ENCODE measurements at places on chromosomes 3 and 15.
A peak's percentile ranks its signal among the peaks of the same experiment; 100 is the strongest.

- no peak for ATAC-seq
These were observed 24.3 kb upstream of the RPL14 start for GRCh38 chr3:40432793-40433192.

DNA sequence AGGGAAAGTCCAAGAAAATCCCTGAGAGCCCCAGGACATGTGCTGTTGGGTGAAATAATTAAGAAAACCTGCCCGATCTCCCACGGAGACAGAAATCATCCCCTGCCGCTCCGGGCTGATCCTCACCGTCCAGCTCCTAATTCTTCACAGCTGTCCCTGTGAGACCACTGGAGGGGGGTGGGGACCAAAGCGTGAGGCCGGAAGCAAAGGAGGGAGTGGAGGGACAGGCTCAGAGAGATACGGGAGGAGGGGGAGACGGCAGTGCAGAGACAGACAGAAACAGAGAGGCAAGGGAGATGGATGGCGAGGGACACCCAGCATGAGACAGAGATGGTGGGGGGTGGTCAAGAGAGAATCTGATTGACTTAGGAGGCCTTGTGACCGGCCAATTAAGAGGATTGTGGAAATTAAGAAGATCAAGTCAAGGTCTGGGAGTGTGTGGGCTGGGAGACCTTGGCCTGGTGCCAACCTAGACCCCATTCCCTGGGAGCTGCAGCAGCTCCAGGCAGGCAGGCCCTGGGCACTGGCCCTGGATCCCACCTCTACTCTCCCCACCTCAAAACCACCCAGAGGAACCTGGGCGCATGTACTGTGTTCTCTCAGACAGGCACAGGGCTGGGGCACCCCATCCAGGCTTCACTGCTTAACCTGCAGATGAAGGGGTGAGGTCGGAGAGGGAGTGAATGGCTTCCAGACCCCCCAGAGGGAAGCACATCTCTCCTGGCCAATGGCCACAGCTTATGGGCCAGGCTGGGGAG, 113.2 kb upstream of the ALDH1A3 start:
- ATAC-seq: no peak

DNA sequence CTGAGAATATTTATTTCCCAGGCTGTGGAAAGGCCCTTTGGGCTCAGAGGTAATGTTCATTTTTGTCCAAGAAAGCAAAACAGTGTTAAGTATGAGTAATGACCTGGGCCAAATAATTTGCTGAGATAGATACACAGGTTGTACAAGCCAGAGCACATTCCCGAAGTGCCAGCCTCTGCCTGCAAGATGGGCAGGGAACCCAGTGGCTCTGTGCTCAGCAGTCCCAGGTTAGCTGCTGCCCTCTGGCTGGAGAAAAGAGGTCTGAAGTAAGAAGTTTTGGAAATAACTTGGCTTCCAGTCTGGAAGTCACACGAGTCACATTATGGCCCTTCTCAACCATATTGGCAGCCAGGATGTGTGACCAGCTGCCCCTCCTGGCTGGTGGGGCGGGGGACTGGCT, 20.2 kb downstream of the MYZAP start:
- no peak for ATAC-seq

DNA sequence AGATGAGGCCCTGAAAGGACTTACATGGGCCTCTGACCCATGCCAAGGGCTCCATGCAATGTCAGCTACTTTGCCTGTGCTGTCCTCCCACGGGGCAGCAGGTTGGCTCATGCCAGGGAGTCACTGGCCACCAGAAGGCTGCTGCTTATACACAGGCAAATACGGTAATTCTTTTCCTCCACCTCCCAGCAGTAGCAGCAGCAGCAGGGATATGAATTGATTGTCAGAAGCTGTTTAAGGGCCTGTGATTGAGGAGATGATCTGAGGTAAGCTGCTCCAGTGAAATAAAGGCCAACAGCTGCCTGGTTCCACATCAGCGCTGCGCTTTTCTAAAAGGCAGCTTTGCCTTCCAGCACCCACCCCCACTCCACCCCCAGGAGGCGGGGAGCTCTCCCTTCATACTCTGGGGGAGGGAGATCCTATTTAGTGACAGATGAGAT, 250.5 kb downstream of the SHQ1 start:
- ATAC-seq: no peak

DNA sequence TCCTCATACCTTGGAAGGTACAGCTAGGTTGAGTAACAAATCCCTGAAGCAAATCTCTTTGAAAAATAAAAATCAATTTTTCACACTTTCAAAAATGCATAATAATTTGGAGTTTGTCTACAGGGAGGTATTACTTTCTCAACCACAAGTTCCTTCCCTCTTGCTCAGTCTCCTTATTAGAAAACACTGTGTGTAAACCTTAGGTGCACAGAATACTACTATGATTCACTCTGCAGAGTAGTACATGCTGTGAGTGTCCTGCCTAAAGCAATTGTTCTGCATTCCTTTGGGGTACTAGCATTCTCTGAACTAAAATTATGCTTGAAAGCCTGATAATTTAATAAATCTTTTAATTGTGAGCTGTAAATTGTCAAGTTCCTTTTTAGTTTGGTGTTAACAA, 115.9 kb upstream of the EPHA3 start:
- ATAC-seq: no peak

DNA sequence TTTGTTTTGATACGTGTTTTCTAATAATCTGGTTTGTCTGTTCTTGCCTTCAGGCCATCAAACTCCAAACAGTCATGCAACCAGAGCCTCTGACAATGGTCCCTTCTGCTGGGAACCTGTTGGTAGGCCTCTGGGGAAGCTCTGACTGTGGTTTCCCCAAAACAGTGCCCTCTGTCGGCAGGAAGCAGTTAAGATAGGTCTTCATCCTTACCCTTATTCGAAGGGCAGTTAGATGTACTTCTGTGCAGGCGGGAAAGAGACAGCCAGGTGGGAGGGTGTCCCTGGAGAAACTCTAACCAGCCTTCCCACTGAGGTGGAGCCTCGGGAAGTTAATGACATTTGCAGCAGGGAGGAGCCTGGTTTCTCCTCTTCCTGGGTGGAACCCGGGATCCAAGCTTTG, 81.6 kb upstream of the CHMP2B start:
- ATAC-seq: no peak

GRCh38 chr15:46450112-46450809, 815.4 kb downstream of the SQOR start:
- ATAC-seq: no peak

DNA sequence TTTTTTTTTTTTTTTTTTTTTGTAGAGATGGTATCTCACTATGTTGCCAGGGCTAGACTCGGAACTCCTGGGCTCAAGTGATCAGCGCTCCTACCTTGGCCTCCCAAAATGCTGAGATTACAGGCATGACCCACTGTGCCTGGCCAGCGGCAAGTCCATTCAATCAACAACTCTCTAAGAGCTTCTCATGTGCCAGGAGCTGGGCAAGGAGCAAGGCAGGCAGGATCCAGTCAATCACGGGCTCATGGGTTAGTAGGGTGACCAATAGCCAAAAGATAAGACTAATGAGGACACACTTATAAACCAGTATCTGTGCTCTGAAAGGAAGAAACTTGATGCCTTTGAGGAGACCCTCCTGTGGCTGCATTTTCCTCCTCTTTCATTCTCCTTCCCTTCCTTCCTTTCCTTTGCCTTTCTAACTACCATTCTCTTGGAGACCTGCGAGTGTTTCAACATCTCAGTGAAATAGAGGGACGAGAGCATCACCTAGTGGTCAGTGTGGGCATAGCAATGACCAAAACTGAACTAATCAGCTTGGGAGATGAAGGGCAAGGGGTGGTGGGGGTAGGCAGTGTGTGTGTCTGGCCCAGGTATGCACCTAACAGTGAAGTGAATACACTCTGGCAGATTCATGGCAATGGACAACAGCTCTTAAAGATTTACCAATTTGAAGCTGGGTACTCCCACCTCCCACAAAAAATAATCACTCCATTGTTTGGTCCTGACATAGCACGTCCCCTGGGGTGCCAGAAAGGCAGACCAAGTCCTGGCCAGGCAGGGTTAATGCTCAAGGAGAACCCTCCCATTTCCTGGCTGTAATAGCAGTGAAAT, 6.3 kb downstream of the RPP25 start:
- peak; percentile 75 for ATAC-seq

DNA sequence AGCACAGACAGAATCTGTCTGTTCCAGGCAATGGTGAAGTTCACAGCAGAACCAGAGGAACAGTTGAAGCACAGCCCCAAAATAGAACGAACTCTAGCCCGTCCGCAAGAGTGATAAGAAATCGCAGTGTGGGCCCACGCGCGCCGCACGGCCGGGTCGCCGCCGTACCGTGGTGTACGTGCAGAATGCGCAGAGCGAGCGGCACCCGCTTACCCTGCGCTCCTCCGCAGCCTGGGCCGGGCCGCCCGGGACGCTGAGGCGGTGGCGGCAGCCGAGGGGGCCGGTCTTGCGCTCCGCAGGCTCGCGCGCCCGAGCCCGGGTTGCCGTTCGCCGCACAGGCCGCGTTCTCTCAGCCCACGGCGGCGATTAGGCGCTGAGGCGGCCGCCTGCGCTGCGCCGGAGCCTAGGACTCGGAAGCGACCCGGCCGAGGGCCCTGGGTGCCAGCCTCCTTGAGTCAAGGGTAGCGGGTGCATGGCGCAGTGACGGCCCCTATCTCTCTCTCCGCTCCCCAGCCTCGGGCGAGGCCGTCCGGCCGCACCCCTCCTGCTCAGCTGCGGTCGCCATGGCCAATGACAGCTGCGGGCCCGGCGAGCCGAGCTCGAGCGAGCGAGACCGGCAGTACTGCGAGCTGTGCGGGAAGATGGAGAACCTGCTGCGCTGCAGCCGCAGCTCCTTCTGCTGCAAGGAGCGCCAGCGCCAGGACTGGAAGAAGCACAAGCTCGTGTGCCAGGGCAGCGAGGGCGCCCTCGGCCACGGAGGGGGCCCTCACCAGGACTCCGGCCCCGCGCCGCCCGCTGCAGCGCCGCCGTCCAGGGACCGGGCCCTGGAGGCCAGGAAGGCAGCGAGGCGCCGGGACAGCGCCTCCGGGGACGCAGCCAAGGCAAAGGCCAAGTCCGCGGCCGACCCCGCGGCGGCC, 20.5 kb downstream of the WDR73 start:
- ATAC-seq: peak; percentile 80

GRCh38 chr3:105930733-105931132, 61.9 kb upstream of the CBLB start:
- ATAC-seq: no peak

- ATAC-seq: no peak
These were observed 43.5 kb downstream of the KCNAB1 start for GRCh38 chr3:156163848-156164247.

DNA sequence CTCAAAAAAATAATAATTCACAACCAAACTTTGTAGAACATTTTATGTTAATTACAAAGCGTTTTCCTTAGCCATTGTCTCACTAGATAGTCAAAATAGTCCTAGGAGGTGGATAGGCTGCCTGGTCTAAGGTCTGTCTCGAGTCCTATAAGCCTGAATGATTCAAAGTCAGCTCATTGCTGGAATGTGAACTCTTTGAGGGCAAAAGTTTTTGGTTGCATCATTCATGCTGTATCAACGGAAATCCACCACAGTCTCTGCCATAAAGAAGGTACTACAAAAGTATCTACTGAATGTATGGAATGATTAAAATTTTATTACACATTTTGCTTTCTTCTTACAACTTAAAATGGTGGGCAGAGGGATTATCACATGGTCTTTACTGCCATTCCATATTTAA, 387.3 kb upstream of the RARB start:
- ATAC-seq: no peak

GRCh38 chr3:187296911-187297310, 5.4 kb upstream of the MASP1 start:
- ATAC-seq: no peak

DNA sequence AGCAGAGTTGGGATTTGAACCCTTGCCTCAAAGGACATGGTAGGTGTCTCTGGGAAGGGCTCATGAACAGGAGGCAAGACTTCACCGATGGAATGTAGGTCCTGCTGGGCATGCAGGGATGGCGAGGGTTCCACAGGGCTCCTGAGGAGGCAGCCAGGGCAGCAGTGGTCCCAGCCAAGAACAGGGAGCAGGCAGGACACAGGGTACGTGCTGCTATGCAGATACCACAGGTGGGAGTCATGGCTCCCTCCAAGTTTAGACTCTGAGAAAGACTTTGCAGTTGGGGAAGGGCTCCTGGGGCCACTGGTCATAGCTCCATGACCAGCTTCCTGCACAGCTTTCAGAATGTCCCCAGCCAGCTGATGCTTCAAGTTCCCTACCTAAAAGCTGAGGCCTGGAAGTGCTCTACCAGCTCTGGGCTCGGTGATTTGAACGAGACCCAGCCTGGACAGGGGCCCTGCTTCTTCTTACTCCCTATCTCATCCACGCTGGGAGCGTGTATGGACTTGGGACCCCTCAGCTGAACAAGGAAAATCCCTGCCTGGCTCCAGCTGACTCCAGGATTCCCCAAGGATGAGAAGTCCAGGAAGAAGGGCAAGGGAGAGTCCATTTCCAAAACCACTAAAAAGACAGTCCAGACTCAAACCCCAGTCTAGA, 747 bp downstream of the MYL3 start:
- no peak for ATAC-seq

DNA sequence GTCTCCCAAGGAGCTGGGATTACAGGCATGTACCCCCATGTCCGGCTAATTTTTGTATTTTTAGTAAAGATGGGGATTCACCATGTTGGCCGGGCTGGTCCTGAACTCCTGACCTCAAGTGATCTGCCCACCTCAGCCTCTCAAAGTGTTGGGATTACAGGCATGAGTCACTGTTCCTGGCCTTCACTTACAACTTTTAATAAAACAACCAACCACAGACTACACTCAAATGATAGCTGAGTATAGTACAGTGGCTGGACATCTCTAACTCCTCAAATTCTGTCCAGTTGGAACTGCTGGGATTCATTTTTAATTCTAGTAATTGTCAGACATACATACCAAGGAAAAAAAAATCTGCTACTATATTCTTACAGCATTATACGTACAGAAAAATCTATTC, 71.0 kb downstream of the PBRM1 start:
- ATAC-seq: no peak

Data from stimulated activated memory B cell treated with anti-CD40 and anti-IgM and Interleukin-4, amounts not matched to agents 10 μg/mL and 1 μg/mL and 100 μg/mL, for 72 hours (primary cell).